ENCODE measurements at places on chromosomes 2 and 18. TPM values are rescaled to one million over a fixed set of nuclear protein-coding genes. Genes with fewer than 3 reads are reported as not detected.

GRCh38 chr2:72927619-72928550, 10.6 kb downstream of the EMX1 start:
- H3K27me3 ChIP-seq = peaks cover 66% of the 10 kb centered on the region
- H3K4me1 ChIP-seq = no peaks in the 10 kb centered on the region
- DNase-seq = no peak
- H3K4me3 ChIP-seq = no peak overlapping the region
- H3K27ac ChIP-seq = no peak overlapping the region

DNA sequence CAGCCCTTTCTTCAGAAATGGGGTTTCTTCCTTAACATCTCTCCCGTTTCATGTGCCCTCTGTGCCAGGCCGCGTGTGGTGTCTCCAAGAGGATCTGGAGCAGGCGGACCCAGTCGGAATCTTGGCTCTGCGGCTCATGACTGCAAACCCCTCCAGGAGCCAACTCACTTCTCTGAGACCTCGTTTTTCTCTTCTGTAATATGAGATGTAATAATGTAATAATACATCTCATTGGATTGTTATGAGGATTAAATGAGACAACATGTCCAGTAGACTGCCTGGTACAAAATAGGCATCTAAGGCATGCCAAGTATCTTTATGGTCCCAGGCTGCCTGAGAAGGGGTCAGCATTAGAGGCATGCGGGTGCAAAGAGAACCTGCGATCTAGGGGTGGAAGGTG, 221.3 kb upstream of the REV1 start:
- no peak for DNase-seq
- H3K36me3 ChIP-seq = no peaks in the 10 kb centered on the region
- H3K4me3 ChIP-seq = no peak overlapping the region
- H3K27me3 ChIP-seq = no peaks in the 10 kb centered on the region

DNA sequence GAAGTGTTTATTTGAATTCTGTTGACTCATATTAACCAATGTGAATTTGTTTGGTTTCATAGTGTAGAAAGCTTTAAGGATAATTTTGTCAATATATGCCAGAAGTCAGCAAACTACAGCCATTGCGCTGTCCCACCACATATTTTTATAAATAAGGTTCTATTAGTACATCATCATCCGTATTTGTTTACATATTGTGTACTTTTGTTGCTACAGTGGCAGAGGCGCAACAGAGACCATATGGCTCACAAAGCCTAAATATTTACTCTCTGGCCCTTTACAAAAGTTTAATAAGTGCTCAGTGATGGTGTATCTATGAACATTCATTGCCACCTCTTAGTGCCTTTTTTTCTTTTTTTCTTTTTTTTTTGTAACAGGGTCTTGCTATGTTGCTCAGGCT, 6.4 kb downstream of the ERLEC1 start:
- no peaks in the 10 kb centered on the region for H3K27me3 ChIP-seq
- H3K36me3 ChIP-seq = peaks cover 34% of the 10 kb centered on the region
- no peak overlapping the region for H3K4me3 ChIP-seq
- H3K27ac ChIP-seq = no peak overlapping the region

The CAPN14 gene
- total RNA-seq = 0.11 TPM

The EML6 gene
- 10.9 TPM for total RNA-seq

The MC2R gene
- total RNA-seq = 21.9 TPM
